Mesothelial cell of epicardium (in vitro differentiated cells): ENCODE measurements at places on chromosomes 5 and 9. TPM values are rescaled to one million over a fixed set of nuclear protein-coding genes. Genes with fewer than 3 reads are reported as not detected.

The MARCHF3 gene
- total RNA-seq: 8.0 to 9.4 TPM (median 8.5 TPM) in 3 replicates

The CER1 gene
- 0.78 to 1.2 TPM (median 1.0 TPM) in 3 replicates for total RNA-seq

The IER5L gene
- 31.3 to 34.7 TPM (median 31.9 TPM) in 3 replicates for total RNA-seq

The SPINK7 gene
- not detected in 3 replicates for total RNA-seq

The CARD6 gene
- 1.3 to 1.5 TPM (median 1.4 TPM) in 3 replicates for total RNA-seq

The PITX1 gene
- 80.2 to 89.6 TPM (median 88.0 TPM) in 3 replicates for total RNA-seq

The SLC36A3 gene
- total RNA-seq: not detected in 3 replicates

The SLC24A2 gene
- 0.11 to 0.20 TPM (median 0.20 TPM) in 3 replicates for total RNA-seq
